ENCODE measurements at places on chromosomes 16 and 17. TPM values are rescaled to one million over a fixed set of nuclear protein-coding genes. Genes with fewer than 3 reads are reported as not detected.

The MT1H gene
- total RNA-seq, result not detected

GRCh38 chr16:69703638-69704037 is 22.7 kb downstream of the NQO1 start:
- DNase-seq, result peak; percentile 55

DNA sequence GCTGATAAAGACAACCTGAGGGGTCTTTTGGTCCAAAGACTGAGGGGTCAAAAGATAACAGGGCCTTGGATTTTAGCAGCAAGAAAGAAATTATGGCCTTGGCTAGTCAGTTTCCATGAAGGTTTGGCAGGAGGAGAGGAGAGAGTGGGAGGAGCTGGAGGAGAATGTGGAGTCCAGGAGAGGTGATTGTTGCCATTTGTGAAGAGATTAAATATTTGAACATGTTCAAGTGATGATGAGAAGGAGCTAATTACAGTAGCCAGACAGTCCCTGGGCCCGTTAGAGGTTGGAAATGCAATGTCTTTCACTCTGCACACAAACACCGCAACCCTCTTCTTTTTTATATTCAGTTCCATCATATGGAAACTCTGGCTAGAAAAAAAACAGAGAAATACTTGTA is 68.6 kb downstream of the TNRC6C start:
- DNase-seq, result no peak

- no peak for DNase-seq
Observed at GRCh38 chr16:65015599-65015998, 106.3 kb downstream of the CDH11 start.

DNA sequence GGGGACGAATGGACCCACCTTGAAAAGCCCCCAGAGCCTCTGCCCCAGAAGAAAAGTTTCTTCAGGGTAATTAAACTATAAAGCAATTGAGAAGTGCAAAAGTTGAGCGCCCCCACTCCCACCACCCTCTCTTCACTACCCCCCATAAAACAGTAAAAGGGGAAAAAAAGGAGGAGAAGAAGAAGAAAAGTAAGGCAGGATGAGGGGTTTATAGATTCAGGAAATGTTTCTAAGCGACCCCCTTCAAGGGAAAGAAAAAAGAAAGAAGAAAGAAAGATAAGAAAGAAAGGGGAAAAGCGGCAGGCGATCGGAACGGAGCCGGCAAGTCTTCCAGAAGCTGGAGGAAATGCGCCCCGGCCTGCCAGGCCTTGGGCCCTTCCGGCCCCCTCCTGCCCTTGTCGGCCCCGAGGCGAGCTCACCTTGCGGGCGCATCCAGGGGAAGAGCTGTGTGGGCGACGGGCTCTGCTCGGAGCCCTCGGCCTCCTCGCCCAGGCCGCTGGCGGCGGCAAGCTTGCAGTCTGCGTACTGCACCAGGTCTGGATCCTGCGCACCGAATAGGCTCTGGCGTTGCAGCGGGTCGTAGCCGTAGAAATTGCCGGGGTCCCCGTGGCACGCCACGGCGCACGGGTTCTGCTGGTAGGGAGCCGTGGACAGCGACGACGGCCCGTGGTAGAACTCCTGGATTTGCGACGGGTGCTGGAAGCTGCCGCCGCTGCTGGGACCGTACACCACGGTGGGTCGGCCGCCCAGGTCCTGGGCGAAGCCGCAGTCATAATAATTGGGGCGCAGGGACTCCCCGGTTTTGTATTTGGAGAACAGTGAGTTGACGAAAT is 1.0 kb downstream of the HOXB8 start:
- no peak for DNase-seq

DNA sequence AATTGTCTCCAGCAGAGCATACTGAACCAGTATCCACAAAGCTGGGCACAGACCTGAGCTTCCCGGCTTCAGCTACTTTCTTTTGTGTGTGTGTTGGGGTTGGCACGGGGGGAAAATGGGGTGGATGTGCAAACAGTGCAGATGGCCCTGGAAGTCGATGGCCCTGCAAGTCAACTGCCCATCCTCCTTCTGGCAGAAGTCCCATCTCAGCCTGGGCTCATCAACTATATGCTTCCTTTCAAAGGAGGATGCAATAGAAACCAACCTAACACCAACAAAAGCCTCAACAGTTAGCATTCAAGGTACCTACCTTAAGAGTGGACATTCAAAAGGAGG is 55.7 kb downstream of the SOX9 start:
- no peak for DNase-seq

- peak; percentile 48 for DNase-seq
Observed at GRCh38 chr17:56213031-56213430, 59.8 kb downstream of the ANKFN1 start.

GRCh38 chr17:70872103-70872502 is 702.8 kb downstream of the KCNJ2 start:
- DNase-seq, result no peak
